Cerebellum (tissue), 4 donors: ENCODE measurements at places on chromosomes 12 and 14. TPM values are rescaled to one million over a fixed set of nuclear protein-coding genes. Genes with fewer than 3 reads are reported as not detected.

Gene BTBD6
- 25.7 TPM for total RNA-seq

Gene SYCP3
- total RNA-seq = 1.3 TPM

Gene SIVA1
- total RNA-seq = 16.9 TPM

Gene MAGOHB
- total RNA-seq = 28.9 TPM

- no peak for DNase-seq
These were observed 506.4 kb downstream of the MED13L start for GRCh38 chr12:115771065-115771464.

- DNase-seq = no peak
These were observed 914.1 kb downstream of the TRHDE start for GRCh38 chr12:73186272-73186671.

- DNase-seq = no peak
These were observed 199.3 kb upstream of the PPFIA2 start for GRCh38 chr12:81958406-81958805.

DNA sequence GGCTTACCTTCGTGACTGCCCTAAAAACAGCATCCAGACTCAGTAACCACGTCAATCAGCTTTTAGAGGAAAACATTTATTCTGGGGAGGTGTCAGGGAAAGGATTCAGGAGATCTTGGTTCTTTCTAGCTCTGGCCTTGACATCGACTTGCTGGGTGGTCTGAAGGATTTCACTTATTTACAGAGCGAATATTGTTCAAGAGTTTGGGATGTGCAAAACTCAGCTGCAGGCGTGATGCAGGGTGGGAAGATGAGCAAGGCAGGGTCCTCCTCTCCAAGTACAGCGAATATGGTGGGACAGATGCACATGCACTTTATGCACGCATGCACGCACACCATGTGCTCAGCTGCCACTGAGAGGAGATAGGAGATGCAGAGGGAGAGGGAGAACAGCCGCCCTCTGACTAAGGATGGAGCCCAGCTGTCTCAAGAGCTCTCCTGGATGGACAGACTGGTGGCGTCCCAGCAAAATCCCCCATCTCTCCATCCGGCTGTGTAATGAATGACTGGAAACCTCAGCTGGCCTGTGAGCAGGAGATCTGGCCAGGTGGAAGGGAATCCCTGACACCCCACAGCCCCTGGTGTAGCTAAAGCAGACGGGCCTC, 24.4 kb upstream of the BDKRB1 start:
- no peak for DNase-seq

DNA sequence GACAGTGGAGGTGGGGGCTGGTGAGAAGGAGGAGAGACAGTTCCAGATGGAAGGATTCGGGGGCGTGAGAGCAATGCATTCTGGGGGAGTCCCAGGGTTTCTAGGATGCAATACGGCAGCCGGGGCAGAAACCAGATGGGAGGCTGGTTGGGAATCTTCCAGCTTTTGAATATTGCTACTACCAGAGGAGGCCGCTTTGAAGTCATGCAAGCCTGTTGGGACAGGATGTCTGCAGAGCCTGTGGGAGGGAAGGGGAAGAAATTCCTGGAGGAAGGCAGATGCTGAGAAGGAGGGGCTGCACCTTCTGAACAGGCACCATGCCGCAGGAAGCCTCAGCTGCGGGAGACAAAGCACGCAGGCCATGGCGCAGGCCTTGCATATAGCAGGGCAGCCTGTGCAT, 105.4 kb downstream of the APAF1 start:
- DNase-seq = peak; percentile 23

DNA sequence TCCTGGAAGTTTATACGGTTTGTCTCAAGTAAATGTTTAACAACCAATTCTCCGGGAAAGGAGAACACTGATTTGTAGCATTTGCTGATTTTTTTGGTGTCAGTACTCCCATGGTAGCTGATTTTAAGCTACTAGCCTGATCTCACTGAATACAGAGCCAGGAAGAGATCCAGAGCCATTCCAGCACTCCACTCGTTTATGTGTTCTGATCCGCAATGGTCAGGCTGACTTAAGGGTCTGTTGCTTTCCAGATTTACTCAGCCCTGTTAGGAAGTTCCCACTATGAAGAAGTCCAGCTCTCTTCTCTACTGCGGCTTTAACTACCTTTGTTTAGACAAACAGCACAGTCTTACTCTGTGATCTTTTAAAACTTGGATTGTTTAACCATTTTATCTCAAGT, 38.0 kb upstream of the NID2 start:
- no peak for DNase-seq

DNA sequence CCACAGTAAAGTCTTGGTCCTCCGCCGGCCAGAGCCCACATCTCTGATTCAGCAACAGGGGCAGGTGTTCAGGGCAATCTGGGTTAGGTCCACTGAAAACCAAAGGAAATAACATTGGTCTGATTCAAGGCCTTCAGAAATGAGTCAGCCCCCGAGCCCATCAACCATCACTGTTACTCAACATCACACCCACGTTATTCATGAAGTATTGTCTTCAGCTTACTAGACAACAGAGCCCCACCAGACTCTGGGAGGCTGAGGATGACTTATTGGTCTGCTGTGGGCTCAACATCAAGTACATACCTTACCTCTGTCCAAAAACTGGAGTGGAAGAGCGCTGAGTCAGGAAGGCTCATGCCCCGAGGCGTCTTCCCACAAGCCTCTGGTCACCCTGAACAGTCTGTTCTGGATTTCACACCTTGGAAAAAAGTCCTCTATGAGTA, 97.5 kb downstream of the ZFP36L1 start:
- DNase-seq = no peak

DNA sequence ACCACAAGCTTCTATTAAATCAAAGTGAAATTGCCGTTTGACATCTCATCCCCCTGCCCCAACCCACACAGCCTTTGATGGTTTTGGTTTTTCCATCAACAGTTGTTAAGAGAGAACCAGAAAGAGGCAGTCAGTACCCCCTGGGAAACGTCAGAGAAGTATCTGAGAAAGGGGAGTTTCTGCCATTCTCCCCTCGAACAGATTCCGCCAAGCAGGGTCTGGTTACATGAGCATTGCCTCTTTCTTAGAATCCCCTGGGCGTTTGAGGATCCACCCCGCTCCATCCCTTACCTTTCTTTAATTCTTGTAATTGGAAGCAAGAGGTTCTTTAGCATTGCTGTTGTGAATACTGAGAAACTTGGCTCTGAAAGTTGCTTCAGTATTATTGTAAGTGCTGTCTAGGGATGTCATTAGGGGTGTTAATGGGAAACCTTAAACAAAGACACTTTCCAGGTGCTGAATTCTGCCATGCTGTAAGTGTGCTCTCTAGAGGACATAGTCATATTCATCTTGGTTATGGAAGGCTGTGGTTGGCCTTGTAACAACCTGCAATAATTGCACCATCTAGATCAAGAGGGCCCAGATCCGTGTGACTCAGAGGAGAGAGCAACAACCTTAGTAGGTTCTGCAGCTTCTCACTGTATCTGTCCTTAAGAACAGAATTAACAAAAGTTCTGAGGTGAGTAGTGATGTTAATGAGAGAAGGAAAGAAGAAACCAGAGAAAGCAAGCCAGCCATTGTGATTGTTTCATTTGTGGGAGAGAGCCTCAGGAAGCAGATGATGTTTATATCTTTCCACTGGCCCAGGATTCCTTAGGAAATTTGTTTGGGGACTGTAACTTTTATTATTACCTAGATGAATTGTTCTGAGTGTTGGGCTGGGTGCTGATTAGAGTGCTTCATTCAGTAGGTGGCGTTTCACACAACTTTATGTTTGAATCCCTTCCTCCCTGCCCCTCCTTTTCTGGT, 9.0 kb downstream of the TMBIM6 start:
- DNase-seq = no peak

DNA sequence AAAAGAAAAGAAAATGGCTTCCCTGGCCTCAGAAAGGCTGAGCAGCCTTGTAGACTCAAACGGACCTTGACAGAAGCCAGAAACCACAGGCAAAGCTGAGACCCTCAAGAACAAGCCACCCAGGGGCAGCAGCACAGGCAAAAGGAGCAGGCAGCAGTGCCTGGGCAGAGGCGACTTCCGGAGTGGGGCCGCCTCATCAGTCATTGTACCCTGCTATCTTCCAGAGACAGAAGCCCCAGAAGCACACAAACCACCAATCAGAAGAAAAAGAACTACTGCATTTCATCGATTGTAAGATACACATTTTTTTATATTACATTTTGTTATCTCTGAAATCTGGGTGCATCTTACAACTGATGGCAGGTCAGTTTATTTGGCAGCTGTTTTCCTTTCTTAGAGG, 58.2 kb upstream of the ZFP36L1 start:
- DNase-seq = no peak

GRCh38 chr12:49369411-49370145, 2.3 kb downstream of the SPATS2 start:
- DNase-seq = no peak

GRCh38 chr12:51262758-51263177, 7.4 kb downstream of the SMAGP start:
- DNase-seq = no peak
